ENCODE measurements at places on chromosomes 12 and 14. TPM values are rescaled to one million over a fixed set of nuclear protein-coding genes. Genes with fewer than 3 reads are reported as not detected.

SLCO1B3 gene
- not detected for total RNA-seq

TAS2R9 gene
- not detected for total RNA-seq

GDF3 gene
- total RNA-seq: not detected

DNA sequence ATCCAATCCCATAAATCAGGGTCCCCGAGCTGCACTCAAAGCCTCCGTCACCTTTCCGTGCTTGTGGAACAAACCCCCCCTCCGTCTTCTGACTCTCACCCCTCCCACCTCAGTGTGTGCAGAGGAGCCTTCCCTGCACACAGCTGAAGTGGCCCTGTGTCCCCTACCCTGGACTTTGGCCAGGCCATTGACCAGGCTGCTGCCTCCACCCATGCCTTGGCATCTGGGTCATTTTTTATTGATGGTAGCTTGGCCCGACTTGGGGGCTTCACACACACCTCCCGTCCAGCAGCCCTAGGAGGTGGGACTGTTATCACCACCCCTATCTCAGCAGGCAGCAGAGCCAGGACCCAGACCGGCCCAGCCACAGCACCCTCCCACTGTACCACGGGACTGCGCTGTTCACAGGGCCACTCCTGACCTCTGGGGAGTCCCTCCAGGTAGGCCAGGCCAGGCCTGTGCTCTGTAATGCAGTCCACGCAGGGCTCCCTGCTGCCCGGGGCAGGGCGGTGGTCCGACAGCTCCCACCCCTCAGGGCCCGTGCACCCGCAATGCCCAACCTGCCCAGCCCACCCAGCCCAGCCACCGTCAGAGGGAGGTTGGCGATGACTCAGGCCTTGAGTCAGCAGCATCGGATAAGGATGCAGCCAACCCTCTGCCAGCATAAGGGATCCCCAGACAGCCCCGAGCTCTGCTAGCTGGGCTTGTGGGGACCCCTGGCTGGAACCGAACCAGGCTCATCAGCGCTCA is 9.2 kb upstream of the INF2 start:
- DNase-seq: no peak

GRCh38 chr14:100655741-100656085 is 68.5 kb upstream of the BEGAIN start:
- no peak for DNase-seq

DNA sequence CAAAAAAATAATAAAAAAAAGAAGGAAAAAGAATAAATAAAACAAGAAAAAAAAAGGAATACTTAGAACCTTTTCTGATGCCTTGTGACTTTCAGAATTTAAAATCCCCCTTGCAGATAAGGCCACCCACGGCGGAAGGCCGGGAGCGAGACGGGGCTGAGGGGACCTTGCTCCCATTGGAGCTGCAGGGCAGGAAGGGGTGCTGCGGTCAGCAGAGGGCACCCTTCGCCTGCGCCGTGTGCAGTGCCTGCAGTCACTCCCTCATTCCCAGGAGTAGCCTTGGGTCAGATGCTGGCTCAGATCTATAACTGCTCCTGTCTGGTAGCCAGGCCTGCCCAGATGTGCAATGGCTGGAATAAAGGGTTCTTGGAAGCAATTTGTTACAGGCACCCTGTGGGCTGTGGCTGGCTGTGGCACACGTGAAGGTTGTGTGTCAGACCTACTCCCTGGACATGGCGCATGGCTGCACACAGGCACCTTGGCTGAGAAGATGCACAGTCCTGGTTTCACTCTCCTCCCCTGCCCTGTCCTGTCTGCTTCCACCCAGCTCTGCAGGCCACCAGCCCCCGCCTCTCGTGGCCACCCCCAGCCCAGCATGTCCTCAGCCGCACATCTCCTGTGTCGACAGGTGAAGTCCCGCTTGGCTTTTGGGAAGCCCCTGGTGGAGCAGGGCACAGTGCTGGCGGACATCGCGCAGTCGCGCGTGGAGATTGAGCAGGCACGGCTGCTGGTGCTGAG is 13.4 kb upstream of the ALDH2 start:
- DNase-seq: no peak

DNA sequence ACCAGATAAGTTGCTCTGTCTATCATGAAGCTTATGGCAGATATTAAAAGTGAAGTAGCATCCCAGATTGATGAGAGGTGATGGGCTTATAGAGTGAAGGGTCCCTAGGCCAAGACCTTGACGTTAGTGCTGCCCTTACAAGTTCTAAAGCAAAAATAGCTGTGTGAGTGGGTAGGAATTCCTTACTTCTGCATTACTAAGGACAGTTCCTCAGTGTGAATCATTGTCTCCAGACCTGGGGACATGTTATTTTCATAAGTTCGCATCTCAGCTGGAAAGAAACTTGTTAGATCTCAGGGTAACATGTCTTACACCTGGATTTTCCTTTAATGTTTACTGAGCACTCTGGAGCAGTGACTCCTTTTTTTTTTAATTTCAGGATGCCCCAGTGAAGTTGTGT is 28.7 kb downstream of the MAPKAPK5 start:
- DNase-seq: no peak

- no peak for DNase-seq
Measured at GRCh38 chr12:52980096-52980649, 26.1 kb upstream of the EIF4B start.

- no peak for DNase-seq
Measured at GRCh38 chr12:15435597-15435996, 113.3 kb downstream of the PTPRO start.

DNA sequence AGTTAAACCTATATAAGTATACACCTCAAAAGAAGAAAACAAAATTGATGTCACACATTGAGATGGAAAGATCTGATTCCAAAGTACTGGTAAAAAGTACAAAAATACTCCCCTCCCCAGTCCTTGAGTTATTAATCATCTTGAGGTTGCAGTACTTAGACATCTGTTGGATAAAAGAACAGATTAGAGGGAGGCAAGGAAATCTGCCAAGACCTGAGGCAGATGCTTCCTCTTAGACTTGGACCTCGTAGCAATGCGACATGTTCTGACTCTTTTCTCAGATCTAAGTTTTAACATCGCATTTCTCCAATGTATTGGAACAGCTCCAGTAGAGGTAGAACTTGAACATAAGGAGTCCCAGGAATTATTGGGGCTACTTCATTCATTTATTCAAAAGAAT is 187.9 kb upstream of the GRIN2B start:
- DNase-seq: no peak

DNA sequence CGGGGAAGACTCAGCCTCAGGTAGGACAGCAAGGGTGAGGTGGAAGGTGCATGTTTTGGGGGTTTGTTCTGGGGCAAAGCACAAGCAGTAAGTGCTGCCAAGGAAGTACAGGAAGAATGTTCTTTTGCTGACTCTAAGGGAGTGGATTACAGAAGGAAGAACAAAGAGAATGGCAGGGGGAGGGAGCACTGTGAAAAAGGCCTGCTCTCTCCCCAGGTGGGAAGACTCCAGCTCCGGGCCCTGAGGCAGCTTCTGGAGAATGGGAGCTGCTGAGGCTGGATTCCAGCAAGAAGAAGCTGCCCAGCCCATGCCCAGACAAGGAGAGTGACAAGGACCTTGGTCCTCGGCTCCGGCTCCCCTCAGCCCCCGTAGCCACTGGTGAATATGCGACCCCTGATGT is 7.0 kb upstream of the PFDN5 start:
- peak; percentile 43 for DNase-seq

DNA sequence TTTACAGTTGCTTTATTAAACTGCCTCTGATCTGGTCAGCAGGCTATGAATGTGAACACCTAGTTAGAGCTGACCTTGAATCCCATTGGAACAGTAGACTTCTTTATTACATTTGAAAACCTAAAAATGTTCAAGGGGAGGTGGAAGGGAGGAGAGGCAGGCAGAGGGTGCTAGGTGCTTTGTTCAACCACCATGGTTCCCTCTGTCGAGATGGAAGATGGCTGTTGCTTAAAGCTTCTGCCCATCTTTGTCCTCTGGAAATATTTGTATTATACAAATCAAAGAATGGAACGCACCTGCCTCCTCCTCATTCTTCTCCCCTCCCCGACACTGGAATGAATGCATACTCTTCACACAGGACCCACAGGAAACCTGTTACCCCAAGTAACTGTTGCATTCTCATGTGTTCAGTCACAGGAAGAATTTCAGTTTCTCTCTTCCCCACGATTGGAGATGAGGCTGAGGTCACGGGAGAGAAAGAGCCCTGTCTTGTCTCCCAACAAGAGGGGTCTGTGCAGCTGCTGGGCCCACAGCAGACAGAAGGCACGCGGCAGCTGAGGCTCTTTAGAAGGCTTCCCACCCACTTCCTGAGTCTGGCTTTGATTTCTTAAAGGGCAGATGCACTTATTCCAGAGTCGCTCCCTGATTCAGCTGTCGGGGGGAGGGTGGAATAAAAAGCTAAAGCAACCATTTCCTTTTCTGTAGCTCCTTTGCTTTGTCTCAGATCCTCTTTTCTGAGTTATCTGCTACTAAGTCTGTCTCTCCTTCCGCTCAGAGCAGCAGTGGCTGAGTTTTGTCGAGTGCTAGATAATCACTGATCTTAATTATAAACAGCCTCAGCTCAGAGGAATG is 217.9 kb upstream of the BTG1 start:
- no peak for DNase-seq

- no peak for DNase-seq
Measured at GRCh38 chr14:90569201-90569600, 172.4 kb downstream of the CALM1 start.

- DNase-seq: no peak
Measured at GRCh38 chr14:99659333-99659741, 14.4 kb downstream of the HHIPL1 start.

GRCh38 chr12:25436206-25437030 is 116.7 kb downstream of the LMNTD1 start:
- DNase-seq: no peak

DNA sequence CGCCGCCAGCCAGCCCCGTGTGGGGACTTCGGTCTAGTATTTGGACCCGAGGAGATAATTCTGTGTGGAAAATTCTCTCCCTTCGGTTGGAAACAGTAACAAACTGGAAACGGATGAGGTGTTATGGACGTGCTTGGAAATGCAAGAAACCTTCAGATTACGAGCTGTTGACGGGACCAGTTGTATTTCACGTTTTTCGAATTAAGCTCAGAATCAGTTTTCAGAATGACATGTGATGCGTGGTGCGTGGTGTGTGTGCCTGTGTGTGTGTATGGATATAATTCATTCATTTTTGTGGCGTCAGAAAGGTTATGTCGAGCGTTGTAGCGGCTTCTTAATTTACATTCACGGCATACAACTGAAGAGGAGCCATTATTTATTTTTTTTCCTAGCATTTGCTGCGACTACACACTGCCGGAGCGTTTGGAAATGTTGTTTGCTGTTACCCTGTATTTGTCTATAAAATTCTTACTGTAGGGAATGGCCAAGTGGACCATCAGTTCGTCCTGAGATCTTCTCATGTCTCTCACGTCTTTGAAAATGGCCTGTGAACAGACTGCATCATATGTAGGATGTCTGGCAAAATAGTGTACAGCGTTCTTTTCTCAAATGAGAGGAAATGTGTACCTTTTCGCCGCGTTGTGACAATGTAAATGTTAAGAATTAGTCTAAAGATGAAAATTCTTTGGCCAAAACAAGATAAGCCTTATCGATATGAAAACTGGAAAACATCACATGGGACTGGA is 1.3 kb downstream of the TRAF3 start:
- no peak for DNase-seq

GRCh38 chr14:83255015-83255726 is 1721.5 kb upstream of the SEL1L start:
- no peak for DNase-seq

- no peak for DNase-seq
Measured at GRCh38 chr14:75238756-75239455, 39.7 kb upstream of the FOS start.

Measured in breast epithelium (tissue), 4 donors.